ENCODE measurements at places on chromosomes 6 and 20. TPM values are rescaled to one million over a fixed set of nuclear protein-coding genes. Genes with fewer than 3 reads are reported as not detected.

GRCh38 chr6:96836631-96837080 is 621 bp downstream of the GPR63 start:
- H3K4me3 ChIP-seq: peak overlapping the region; percentile 91
- H3K27me3 ChIP-seq: peaks cover 13% of the 10 kb centered on the region
- H3K36me3 ChIP-seq: no peaks in the 10 kb centered on the region
- no peaks in the 10 kb centered on the region for H3K4me1 ChIP-seq

- no peak for DNase-seq
- H3K36me3 ChIP-seq: no peaks in the 10 kb centered on the region
- no peaks in the 10 kb centered on the region for H3K27me3 ChIP-seq
- H3K4me1 ChIP-seq: no peaks in the 10 kb centered on the region
- no peak overlapping the region for H3K27ac ChIP-seq
- no peak overlapping the region for H3K4me3 ChIP-seq
Observed at GRCh38 chr6:156256161-156256560, 521.0 kb upstream of the ARID1B start.

DNA sequence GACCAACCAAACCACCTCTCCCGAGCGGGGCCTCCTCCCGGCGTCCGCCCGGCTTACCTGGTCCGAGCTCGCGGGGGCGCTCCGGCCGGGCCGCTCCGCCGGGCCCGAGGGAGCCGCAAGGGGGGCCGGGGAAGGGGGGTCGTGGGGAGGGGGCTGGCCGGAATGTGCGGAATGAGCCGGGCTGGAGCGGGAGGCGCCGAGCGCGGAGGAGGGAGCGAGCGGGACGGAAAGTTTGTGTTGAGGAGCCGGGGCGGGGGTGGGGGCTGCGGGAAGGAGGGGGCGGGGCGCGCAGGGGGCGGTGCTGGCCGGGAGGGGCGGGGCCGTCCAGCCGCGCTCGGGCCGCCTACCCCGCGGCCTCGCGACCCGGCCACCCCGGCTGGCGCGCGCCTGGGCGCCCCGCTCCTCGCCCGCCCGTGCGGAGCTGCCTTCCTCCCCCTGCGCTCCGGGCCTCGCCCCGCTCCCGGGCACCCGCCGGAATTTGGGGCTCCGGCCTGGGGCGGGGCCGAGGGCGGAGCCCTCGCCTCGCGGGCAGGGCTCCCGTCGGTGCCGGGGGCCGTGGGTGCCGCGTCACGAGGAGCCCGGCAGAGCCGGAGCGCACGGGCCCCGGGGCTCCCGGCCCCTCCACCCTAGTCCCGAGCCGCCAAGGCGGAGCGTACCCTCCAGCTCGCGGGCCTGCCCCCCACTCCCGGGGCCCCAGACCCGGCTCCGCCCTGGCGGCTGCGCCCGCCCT is at the start of gene TEAD3:
Gene TEAD3, minus strand, starts transcription at position 239 of the 730 bp plus-strand sequence.
- DNase-seq: peak; percentile 95
- H3K4me3 ChIP-seq: peak within 1 kb of the TSS; percentile 81
- H3K27ac ChIP-seq: peak within 1 kb of the TSS; percentile 52
- H3K36me3 ChIP-seq: no peaks in the 10 kb centered on the region

- H3K4me1 ChIP-seq: peaks cover 8% of the 10 kb centered on the region
- peaks cover 45% of the 10 kb centered on the region for H3K27me3 ChIP-seq
- no peak overlapping the region for H3K4me3 ChIP-seq
- no peak for DNase-seq
Observed at GRCh38 chr6:31352310-31352682, 4.7 kb downstream of the HLA-B start.

- peak overlapping the region; percentile 74 for H3K4me3 ChIP-seq
- peak; percentile 85 for DNase-seq
- no peak overlapping the region for H3K27ac ChIP-seq
- H3K27me3 ChIP-seq: no peaks in the 10 kb centered on the region
Observed at GRCh38 chr6:2875359-2876191, 27.5 kb downstream of the SERPINB9 start.

Gene CGA
- total RNA-seq: not detected

DNA sequence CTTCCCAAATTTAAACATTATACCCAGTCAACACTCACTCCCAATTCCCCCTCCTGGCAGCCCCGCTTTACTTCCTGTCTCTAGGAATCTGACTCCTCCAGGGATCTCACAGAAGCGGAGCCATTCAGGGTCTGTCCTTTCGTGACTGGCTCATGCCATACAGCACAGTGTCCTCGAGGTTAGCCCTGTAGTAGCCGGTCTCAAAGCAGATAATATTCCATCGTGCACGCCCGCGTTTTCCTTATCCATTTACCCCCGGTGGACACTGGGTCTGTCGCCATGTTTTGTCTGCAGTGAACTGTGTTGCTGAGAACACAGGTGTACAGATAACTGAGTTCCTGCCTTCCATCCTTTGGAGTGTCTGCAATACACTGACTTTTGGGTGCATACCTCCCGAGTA is 95.3 kb downstream of the TTLL2 start:
- H3K36me3 ChIP-seq: no peaks in the 10 kb centered on the region
- H3K4me3 ChIP-seq: no peak overlapping the region
- no peaks in the 10 kb centered on the region for H3K4me1 ChIP-seq

Data from endodermal cell (in vitro differentiated cells).